ENCODE measurements at places on chromosomes 2 and 18. TPM values are rescaled to one million over a fixed set of nuclear protein-coding genes. Genes with fewer than 3 reads are reported as not detected.

GRCh38 chr18:39976771-39977170, 1978.3 kb upstream of the PIK3C3 start:
- no peak for DNase-seq

- DNase-seq: peak; percentile 93
These were observed at the start of gene GLI2 for GRCh38 chr2:120735746-120736170. Gene GLI2, plus strand, starts transcription at chr2:120735868. Its CDS starts 61,453 bp downstream, at chr2:120797321.

- no peak for DNase-seq
These were observed 43.0 kb upstream of the KCNF1 start for GRCh38 chr2:10868465-10869314.

DNA sequence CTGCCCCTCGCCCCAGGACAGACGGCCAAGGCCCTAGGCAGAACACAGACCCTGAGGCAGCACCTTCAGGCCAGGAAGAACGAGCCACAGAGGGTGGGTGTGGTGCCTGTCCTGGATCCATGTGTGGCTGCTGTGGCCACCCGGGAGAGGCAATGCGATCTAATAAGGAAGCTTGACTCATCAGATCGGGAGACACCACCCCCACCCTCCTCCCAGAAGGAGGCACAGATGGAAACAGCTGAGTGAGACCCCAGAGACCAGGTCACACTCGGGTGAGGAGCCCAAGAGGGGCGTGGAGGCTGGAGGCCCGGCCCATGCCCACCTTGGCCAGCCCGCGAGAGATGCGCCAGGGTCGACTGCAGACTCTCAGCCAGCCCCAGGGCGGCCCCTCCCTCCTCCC, 20.3 kb downstream of the KCNG2 start:
- DNase-seq: peak; percentile 58

GRCh38 chr2:106030287-106031268, 163.5 kb downstream of the UXS1 start:
- DNase-seq: no peak

DNA sequence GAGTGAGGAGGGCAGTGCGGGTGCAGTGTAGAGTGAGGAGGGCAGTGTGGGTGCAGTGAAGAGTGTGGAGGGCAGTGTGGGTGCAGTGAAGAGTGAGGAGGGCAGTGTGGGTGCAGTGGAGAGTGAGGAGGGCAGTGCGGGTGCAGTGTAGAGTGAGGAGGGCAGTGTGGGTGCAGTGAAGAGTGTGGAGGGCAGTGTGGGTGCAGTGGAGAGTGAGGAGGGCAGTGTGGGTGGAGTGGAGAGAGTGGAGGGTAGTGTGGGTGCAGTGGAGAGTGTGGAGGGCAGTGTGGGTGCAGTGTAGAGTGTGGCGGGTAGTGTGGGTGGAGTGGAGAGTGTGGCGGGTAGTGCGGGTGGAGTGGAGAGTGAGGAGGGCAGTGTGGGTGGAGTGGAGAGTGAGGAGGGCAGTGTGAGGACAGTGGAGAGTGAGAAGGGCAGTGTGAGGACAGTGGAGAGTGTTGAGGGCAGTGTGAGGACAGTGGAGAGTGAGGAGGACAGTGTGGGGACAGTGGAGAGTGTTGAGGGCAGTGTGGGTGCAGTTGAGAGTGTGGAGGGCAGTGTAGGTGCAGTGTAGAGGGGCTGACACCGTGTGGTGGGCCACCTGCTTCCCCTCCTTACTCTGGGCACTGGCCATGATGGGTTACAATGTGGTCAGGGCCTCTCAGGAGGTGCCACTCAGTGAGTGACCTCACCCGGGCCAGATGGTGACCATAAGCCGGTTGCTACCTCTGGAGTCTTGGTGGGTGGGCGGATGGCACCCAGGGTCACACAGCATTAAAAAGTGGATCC, 28.5 kb downstream of the INPP4A start:
- no peak for DNase-seq

Gene TMEM169
- total RNA-seq: 0.72 TPM

DNA sequence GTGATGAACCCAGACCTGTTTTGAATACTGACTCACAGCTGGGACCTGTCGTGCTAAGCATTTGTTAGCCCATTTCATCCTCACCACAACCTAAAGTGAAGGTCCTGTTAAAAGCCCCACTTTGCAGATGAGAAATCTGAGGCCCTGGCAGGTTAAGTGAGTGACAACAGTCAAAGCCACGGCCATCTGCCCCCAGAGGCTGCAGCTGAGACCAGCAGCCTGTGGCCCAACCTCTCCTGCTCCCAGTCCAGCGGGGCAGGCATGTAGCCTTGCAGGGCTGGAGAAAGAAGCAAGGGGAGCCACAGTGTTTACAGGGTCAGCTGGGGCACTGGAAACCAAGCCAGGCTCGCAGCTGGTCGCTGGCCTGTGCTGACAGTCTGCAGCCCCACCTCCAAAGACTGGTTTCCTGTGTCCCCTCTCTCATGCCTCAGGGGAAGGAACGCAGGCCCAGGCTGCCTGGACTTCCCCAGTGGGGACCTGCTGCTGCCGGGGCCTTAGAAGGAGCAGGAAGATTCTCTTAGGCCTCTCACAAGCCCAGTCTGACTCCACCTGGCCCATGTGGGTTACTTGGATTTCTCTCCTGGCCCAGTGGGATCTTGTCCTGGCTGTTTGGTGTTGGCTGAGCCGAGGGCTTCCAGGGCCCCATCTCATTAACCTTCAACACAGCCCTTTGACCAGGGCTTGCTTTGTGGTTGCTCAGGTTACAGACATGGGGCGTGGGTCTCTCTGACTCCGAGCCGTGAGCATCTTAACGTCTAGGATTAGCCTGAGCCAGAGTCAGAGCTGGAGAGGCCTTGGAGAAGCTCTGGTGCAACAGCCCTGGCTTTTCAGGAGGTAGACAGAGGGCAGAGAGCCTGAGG, 1.7 kb downstream of the INPP5D start:
- DNase-seq: peak; percentile 67

- peak; percentile 70 for DNase-seq
These were observed 65.3 kb downstream of the MIB1 start for GRCh38 chr18:21805771-21806366.

DNA sequence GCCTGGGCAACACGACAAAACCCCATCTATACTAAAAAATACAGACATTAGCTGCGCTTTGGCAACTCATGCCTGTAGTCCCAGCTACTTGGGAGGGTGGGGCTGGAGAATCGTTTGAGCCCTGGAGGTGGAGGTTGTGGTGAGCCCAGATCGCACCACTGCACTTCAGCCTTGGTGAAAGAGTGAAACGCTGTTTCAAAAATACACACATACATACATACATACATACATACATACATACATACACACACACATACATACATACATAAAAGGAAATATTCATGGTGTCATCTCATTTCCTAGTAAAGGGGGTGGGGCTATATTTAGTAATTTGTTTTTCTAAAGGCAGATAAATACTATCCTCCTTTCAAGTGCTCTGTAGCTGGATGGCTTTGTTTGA, 205.1 kb downstream of the PARD3B start:
- DNase-seq: no peak

Gene LGALSL
- 26.8 TPM for total RNA-seq

DNA sequence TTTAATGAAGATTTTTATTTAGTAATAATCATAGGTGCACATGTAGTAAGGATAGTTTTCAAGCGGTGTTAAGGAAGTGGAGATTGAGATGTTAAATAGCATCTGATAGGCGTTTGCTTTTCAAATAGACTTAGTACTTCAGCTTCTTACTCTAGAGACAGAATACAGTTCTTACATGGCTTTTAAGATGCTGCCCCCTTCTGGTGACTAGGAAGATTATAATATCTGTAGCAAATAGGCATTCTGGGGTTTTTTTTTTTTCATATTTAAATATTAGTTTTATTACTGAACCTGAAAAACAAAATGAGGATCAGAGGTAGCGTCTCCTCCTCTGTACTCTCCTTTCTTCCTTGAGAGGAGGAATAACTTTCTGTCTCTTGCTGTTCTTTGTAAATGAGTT, 100.2 kb downstream of the AGAP1 start:
- no peak for DNase-seq

Gene KIF1A
- total RNA-seq: 0.72 TPM

Gene POTEC
- not detected for total RNA-seq

Gene CNDP1
- 0.49 TPM for total RNA-seq

Gene TNS1
- total RNA-seq: 1,949 TPM

GRCh38 chr2:75033516-75033915, 75.1 kb downstream of the POLE4 start:
- DNase-seq: no peak

Gene SMARCAL1
- 29.8 TPM for total RNA-seq

GRCh38 chr18:79540161-79540903, 139.3 kb upstream of the CTDP1 start:
- peak; percentile 13 for DNase-seq

- DNase-seq: no peak
These were observed 226.1 kb downstream of the LDLRAD4 start for GRCh38 chr18:13444430-13445240.

Gene PLEK
- 32.9 TPM for total RNA-seq

DNA sequence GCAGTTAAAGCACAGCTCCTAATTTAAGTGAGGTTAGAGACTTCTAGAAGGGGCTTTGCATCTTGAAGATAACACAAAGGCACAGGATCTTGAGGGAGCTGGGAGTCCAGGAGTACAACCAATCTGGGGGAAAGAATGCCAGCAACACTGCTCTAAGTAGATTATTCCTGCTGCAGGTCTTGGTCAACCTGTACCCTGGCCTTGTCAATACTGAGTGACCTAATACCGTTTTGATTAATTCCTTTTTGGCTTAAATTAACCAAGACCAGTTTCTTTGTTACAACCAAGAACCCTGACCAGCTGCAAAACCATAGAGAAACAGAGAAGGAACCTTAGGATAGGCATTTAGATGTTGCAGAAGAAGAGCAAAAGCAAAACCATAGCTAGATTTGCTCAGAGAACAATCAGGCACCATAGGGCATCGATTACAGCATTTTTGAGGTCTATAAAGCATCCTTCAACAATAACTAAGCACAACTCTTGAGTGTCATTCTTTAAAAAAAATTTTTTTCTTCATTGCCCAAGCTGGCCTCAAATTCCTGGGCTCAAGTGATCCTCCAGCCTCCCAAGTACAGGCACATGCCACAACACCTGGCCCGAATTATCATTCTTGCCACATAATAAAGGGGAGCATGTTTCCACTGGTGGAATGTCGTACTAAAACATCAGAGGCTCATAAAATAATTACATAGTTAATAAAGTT, 6.3 kb downstream of the STARD7 start:
- DNase-seq: no peak

Gene GAD1
- 7.8 TPM for total RNA-seq

Gene B3GNT2
- total RNA-seq: 16.4 TPM

Gene GNLY
- total RNA-seq: 2.1 TPM

Gene RGPD3
- not detected for total RNA-seq

Gene NXPH2
- total RNA-seq: not detected

- no peak for DNase-seq
These were observed 14.3 kb downstream of the PRKRA start for GRCh38 chr2:178436662-178437061.

- no peak for DNase-seq
These were observed 163.4 kb downstream of the LRRTM1 start for GRCh38 chr2:80141007-80141726.

- no peak for DNase-seq
These were observed 488.4 kb upstream of the PIK3C3 start for GRCh38 chr18:41466436-41467160.

- peak; percentile 79 for DNase-seq
These were observed 8.5 kb upstream of the RMDN2 start for GRCh38 chr2:37916512-37917082.

DNA sequence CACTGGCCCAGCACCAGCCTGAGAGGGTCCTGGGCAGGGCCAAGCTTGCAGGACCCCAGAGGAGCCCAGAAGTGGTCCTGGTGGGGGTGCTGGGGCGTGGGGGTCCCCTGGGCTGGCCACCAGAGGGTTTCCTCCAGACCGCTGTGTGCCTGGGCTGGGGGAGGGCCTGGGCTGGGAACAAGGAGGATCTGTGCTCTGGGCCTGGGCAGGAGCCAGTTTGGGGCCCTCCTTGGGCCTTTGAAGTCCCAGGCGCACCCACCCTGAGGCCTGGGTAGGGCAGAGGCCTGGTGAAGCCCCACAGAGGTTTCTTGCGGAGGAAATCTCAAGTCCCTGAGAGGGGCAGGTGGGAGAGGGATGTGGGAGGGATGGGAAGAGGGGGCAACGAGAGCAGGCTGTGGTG, 63.4 kb upstream of the GPC1 start:
- DNase-seq: no peak

DNA sequence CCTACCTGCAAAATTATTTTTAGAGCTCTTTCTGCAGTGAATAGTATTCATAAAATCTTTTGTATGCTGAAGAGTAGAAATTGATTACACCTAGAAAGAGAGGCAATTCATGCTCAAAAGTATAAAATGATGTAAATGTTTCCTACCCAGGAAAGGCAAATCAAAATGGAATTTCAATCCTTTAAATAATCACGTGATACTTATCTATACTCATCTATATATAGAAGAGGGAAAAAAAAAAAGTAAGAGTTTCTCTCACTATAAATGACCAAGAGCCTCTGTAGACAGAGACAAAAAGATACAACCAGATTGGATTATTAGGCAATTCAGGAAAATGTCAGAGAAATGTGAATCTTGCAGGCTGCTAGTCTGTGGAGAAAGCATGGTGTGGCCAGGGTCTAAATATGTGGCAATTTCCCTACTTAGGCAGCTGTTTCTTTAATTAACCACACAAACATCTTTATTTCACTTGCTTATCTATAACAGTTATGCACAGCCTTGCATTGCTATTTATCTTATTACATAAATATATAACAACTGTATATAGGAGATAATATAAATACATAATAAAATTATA, 39.5 kb downstream of the METTL8 start:
- DNase-seq: no peak

Gene MAP3K20
- total RNA-seq: 109 TPM

- DNase-seq: no peak
These were observed 233.0 kb downstream of the ALK start for GRCh38 chr2:29688429-29688828.

GRCh38 chr2:241314226-241315092, 1.0 kb downstream of the HDLBP start:
- no peak for DNase-seq

GRCh38 chr2:120398996-120399888, 53.3 kb downstream of the INHBB start:
- DNase-seq: no peak

Gene CELF4
- total RNA-seq: not detected

Measured in aorta (tissue), 5 donors.